ENCODE measurements at places on chromosomes 6 and 20.

DNA sequence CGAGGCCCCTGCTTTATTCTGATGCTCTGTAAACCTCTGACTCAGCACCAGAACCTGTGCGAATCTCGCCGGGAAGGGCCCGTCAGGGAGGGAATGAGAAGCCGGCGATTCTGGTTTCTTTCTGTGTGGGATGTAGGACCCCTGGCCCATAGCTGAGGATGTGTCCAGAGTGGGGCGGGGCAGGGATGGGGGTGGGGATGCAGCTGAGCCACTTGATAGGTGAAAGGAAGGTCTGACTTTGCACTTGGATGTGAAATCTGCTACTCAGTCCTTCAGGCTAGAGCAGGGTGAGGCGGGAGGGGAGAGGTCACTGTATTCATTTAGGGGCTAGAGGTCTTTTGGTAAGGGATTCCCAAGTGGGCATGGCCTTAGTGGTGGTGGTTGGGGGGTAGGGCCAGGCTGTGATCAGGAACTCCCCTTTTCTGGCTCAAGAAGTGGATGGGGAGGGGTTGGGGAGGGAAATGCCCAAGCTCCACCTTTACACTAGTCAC is 2.3 kb downstream of the TOX2 start:
- DNase-seq: no peak

DNA sequence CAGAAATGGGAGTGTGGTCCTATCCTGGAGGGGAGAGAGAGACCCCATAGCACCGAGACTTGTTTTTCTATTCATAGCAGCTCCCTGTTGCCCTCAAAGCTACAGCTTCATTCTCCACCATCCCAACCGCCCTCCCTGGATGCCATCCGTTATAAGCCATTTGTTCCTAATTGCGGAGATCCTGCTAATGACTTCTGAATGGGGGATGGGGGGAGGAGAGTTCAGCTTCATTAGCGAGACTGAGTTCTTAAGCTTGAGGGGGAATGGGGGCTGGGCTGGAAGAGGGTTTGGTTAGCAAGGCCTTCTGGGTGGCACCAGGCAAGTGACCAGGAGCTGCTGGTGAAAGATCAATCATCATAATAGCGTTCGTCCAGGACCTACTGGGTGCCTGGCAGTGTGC is 27.1 kb downstream of the FOXP4 start:
- DNase-seq: no peak

DNA sequence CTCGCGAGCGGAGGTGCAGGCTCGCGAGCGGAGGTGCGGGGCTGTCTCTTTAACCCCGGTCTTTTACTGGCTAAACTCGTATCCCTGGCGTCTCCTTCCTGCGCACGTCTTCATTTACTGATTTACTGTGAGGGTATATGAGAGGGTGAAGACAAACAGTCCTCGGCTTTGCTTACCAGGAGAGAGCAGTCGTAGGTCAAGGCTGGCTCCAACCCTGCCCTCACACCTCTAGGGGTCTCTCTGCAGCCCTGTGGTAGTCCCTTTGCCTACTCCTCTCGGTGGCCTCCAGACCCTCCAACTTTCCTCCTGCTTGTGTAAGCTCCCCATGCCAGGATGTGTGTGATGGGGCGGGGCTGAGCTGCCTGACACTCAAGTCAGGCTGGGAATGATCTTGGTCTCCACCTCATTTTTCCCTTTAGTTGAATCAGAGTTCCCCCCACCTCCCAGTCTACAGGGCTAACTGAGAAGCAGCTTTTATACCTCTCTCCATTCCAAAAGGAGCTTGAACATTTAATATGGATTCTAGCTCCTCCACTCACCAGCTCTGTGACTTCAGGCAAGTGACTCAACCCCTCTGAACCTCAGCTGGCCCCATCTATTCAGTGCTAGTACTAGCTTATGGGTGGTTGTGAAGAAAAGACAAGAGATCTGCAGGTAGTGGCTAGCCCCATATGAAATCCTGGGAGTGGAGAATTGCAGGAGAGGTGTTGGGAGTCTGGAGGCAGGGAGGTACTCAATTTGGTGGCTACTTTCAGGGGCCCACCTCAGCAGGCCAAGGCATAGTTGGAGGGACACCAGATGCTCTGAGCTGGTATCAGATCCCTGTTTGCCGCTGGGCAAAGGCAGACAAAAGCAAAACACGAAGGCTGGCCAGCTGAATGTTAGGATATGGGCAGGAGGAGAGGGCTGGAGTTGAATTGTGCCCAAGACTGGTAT is 902 bp downstream of the SLC29A1 start:
- DNase-seq: no peak

GRCh38 chr6:54525731-54526130 is 217.5 kb downstream of the TINAG start:
- no peak for DNase-seq

GRCh38 chr20:54485631-54486030 is 10.2 kb downstream of the DOK5 start:
- DNase-seq: no peak

DNA sequence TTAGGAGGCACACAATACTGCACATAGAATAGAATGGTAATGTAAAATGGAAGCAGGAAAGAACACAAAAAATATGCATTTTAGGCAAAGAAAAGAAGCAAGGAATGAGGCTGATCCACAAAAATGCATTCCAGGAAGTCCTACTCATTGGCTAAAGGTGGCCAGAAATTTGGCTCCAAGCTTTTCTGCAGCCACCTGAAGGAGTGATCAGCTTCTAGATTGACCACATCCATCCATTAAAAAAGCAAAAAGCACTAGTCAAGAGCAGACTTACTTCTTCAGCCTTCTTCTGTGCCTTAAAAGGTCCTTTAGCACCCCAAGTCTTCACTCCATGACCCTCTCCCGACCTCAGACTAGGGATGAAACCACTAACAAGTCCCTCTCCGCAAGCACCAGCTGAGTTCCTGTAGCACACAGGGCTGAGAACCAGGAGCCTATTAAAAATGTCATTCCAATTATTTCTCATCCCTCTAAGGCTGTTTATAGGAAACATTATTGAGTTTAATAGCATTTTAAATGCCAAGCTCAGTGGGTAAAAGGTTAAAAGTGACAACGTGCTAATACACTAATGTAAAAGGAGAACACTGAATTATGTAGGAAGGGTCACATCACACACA is 36.5 kb downstream of the TRAM2 start:
- no peak for DNase-seq

All from body of pancreas (tissue), 4 donors.